ENCODE measurements at places on chromosomes 7 and 10.

GRCh38 chr10:88070080-88070880 lies 206.9 kb downstream of the PTEN start:
- DNase-seq: peak; percentile 20

GRCh38 chr10:21501091-21501490 lies 24.4 kb downstream of the SKIDA1 start:
- no peak for DNase-seq

DNA sequence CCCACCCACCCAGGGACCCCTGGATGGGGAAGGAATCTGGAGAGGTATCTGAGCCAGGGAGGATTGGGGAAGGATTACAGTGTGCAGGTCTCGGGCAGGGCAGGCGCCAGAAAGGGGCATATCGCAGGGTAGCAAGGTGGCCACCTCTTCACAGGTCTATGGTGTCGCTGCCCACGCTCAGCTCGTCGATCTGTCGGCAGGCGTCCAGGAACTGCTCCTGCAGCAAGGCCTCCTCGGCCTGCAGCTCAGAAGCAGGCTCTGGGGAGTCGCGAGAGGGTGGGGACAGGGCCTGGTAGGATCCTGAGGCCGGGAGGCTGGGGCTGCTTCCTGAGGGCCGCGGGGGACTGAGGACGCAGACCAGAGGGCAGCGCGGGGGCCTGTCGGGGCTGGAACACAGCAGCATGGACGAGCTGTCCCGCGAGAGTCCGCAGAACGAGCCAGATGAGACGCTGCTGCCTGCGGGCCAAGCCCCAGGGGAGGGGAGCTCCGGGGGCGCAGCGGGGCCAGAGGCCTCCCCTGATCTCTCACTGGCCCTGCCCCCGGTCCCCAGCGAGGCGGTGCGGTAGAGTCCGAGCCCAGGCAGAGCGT lies 7.1 kb upstream of the RBM28 start:
- DNase-seq: no peak

DNA sequence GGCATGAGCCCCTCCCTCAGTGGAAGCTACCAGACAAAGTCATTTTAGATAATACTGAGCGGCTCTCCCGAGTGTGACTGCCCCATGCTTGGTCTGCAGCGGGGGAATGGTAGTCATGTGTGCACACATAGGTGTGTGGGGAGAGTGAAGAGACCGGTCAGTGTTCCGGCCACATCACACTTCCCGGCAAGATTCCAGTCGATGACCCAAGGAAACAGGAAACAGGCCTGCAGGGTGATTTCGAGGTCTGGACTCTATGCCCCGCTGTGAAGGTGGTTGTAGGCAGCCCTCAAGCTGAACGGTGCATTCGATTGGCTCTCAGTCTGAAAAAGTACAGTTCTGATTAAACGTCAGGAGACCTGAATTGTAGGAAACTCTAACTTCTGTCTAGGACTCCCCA lies 73.2 kb downstream of the SYPL1 start:
- DNase-seq: no peak

- no peak for DNase-seq
Measured at GRCh38 chr10:68517188-68517587, 10.1 kb downstream of the SLC25A16 start.

GRCh38 chr10:19731560-19731959 lies 84.7 kb upstream of the PLXDC2 start:
- no peak for DNase-seq

DNA sequence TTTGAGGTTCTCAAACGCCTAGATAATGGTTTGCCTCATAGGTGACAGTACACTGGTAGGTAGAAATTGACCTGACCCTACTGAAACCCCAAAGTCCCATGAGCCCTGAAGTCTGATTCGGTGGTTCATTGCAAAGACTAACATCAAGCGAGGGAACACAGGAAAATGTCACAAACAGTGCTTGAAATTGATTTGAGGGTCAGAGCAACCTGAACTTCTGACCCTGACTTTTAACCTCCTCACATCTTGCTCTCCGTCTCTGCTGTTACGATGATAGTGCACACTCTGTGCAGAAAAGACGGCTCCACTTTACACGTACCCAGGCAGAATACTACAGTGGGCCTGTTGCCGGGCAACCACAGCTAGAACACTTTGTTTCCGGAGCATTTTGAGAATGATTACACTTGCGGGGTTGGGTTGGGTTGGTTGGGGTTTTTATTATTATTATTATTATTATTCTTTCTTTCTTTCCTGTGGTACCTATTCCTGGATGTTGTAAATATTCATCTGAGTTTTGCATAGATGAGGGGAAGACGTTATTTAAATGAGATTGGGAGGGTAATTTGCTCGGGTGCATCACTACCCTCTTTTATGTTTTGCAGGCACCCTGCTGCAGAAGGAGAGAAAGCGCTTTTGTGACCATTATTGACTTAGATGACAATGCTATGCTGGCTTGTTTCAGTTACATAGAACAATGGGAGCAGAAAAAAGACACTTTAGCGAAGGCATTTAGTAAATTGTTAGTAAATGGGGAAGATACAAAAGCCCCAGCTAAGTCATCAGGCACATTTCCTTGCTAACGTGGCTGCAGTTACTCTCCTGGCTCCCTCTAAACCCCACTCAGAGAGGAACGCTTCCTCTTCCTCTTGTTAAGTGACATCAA lies 438.1 kb upstream of the NRP1 start:
- DNase-seq: no peak

DNA sequence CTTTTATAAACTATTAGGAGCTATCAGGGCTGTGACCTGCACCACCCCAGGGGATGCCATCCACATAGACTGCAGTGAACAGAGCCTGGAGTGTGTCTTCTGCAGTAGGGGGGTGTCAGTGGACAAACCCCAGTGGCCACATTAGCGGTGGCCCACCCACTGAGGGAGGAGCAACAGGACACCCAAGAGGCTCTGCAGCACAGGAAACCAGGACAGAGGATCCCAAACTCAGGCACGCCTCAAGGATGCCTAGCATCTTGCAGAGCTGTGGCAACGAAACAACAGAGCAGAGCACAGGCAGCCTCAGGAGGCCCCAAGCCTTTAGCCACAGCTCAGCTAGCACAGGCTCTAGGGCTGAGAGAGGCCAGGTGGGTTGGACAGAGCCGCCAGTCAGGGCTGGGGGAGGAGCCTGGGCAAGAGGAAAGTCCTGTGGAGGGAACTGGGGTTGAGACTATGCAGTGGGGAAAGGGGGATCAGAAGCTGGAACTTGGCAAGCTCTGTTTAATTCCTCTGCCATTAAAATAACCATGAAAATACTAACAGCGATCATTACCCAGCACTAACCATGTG lies 53.8 kb downstream of the GRID1 start:
- no peak for DNase-seq

DNA sequence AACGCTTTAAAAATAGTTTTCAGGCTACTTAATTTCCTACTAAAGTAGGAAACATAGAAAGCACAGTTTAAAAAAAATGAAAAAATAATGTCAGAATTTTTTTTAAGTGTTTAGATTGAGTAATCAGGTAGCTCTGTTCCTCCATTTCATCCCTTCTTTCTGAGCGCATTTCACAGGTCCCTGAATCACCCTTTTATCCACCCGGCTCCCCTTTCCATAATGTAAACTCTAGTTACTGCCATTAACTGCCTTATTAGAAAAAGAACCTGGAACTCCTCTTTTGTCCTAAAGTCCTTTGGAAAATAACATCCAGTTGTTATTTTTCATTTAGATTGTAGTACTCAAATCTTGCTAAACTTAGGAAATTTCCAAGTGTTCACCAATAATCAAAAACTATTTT lies 5.8 kb downstream of the KCND2 start:
- DNase-seq: no peak

DNA sequence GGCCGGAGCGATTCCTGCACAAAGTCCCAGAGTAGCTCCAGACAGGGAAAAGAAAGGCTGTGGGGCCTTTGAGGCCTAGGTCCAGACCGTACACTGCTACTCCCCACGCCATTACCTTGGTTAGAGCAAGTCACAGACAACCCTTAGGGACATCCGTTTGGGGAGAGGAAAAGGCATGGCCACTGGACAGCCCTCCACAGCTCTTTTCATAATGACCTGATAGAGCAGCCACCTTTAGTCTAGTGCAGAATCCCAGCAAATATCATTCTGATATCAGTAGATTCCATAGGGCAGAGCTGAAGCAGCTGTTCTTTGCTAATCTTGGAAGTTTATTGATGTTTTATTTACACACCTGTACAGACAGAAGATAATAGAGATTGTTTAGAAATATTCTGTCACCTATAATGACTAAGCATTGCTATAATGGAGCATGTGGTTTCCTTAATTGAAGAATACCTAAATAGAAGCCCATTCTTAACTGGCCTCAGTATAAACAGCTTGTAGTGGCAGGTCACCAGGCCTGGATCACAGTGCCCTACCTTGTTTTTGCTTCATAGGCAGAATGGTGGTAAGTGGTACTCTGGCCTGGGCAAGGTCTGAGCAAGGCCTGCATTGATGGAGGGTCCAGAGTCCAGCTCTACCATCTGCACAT lies 27.9 kb downstream of the OGDH start:
- no peak for DNase-seq

- DNase-seq: no peak
Measured at GRCh38 chr7:105690325-105690945, 109.1 kb upstream of the EFCAB10 start.

GRCh38 chr10:67319976-67320375 lies 376.0 kb downstream of the CTNNA3 start:
- no peak for DNase-seq

DNA sequence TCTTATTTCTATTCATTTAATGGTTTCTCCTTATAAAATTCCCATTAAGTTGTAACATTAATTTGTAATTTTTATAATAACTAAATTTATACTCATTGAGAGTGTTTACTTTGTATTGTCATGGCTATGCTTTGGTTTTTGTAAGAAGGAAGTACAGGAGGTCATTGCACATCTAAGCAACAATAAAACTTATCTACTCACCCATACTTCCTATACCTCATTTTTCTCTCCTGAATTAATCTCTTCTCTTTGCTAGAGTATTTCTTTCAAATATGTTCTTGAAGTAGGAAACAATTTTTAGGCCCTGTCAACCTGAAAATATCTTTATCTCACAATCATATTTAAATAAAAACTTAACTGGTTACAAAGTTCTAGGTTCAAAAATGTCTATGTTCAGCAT lies 95.4 kb upstream of the WDR11 start:
- no peak for DNase-seq

DNA sequence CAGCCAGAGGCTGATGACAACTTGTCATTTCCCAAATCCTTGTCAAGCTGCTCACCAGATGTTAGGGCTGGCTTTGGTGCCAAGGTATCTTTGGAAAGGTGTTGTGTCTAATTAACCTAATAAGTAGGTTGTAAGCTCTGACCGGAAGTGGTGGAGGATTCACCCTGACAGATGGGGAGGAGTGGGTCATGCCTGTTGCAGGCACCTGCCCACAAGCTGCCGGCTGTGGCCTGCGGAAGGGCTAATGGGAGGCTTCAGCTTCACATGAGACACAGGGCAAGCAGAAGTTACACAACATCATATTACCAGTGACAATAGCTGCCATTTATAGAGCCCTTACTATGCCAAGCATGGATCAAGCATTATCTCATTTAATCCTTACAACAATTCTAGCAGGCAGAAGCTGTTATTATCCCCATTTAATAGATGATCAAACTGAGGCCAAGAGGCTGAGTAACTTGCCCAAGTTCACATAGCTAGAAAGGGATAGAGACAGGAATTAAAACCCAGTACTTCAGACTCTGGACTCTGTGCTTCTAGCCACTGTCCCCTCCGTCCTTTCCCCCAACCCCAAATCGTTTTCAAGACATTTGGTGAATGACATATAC lies 63.1 kb upstream of the DUSP5 start:
- DNase-seq: no peak

GRCh38 chr10:131311661-131312477 lies at the start of gene TCERG1L:
Gene TCERG1L, minus strand, starts transcription at chr10:131311721. Its CDS starts 86 bp downstream, at chr10:131311635.
- peak; percentile 13 for DNase-seq

- DNase-seq: no peak
Measured at GRCh38 chr7:156735851-156736250, 95.3 kb downstream of the RNF32 start.

DNA sequence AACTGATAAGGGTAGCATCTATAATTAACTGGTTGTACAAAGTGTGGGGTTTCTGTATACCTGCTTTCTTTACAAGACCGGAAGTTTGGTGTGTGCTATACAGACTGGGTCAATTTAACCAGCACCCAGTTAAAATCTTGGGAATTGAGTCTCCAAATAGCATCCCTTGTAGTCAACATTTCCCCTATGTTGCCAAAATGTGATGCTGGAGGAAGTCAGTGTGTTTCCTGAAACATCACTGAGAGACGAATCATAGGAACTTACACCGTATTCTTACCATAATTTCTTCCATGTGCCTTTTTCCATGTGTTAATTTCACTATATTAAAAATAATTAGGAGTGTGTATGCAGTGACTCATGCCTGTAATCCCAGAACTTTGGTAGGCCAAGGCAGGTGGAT lies 1.7 kb downstream of the AKR1C4 start:
- DNase-seq: no peak

GRCh38 chr10:15096661-15097010 lies 519 bp upstream of the RPP38 start:
- DNase-seq: no peak

- no peak for DNase-seq
Measured at GRCh38 chr10:27100813-27101347, 586 bp upstream of the ANKRD26 start.

DNA sequence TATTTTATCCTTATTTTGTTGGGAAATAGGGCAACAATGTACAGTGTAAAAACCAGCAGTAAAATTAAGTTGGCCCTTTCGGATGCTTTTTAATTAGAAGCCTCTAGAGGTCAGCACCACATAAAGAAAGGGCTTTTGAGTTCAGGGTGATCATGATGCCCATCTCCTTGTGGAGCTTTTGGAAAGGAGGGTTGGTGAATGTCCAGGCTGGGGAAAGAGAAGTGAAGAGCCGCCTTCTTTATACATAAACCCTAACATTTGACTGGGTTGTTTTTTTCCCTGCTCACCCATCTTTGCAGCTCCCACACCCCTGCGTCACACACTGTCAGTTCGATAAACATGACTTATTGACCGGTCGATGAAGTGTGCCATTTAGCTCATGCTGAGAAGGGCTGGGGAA lies 29.8 kb downstream of the MTURN start:
- peak; percentile 70 for DNase-seq

- DNase-seq: no peak
Measured at GRCh38 chr10:44326474-44327030, 58.3 kb downstream of the CXCL12 start.

DNA sequence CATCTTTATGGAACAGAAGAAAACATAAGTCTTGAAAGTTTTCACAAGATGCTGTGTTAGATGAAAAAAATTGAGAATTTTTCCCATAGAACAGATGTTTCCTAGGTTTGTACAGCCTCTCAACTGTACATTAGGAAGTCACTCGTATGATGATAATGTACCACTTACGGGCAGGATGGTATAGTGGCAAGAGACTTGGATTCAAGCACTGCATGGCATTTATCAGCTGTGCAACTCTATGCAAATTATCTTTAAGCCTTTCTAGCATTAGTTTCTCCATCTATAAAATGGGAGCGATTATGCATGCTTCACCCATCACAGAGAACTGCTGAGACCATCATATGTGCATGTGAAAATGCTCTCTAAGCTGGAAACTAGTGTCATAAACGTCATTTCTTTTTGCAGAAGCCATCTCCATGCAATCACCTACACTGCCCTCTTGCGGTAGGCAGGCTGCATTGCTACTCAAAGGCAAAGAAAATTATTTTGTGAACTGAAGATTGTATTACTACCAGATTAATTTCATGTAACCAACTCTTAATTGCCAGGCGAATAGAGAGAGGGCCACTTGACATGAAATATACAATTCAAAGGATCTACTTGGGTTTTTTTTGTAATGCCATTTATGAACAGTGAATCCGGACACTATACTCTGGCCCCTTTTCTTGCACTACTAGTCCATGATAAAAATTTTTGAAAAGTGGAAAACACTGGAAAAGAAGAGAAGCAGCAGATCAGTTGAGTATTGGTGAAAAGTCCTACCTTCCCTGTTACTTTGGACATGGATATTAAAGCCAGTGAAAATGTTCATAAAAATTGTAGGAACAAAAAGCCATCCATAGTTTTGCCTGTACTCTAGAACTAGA lies 102.3 kb downstream of the JAZF1 start:
- peak; percentile 62 for DNase-seq
